GDM1 (cell line): ENCODE measurements at places on chromosomes 5 and 9.

- DNase-seq: no peak
Measured at GRCh38 chr9:95954940-95955339, 79.4 kb downstream of the ERCC6L2 start.

DNA sequence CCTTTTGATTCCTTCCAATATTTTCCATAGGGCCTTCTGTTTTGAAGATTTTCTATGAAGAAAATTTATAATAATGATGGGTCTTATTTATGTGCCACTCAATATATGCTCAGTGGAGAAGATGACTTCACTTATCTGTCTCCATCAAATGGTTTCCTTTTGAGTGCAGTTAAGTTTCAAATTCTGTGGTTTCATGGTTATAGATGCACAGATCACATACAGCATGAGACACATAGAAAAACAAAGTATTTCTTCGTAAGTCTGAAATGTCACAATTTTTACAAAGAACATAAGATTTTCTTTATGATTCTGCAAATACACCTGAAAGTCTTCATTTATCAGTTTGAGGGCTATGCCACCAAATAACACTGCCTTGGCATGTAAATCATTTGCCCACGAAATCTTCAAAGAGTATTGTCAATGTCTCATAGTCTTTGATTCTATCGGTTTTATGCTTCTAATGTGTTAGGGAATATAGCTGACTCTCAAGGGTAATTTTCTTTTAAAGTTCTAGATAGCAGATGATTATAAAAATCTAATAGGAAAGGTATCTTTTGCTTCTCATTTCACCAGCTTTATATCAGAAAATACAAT lies 14.1 kb downstream of the CFAP95 start:
- DNase-seq: no peak

- DNase-seq: no peak
Measured at GRCh38 chr9:116391306-116391900, 237.8 kb downstream of the PAPPA start.

DNA sequence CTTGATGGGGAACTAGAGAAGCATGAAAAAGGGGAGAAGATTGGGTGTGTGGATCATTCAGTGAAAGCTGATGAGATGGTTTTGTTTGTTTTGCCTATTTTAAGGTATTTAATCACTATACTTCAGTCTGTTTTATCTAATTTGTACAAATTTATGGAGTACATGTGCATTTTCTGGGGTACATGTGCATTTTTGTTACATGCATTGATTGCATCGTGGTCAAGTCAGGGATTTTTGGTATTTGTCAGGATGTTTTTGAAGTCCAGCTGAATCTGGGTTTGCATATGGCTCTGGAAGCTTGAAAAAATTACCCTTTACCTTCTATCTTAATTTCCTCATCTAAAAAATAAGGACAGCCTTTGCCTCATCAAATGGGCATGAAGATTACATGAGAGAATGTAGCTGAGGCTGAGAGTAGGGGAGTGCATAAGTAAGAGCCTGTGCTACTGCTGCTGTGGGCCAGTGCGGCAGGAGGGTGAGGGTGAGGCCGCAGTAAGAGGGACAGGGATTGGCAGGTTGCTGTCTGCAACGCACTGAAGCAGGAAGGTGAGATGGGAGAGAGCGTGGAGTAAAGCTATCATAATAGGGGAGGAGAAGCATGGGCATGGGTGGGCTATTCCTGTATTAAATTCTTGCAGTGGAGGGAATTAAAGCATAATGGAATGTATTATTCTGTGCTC lies 139.8 kb downstream of the NPR3 start:
- no peak for DNase-seq

GRCh38 chr5:19859020-19859419 lies 129.0 kb downstream of the CDH18 start:
- no peak for DNase-seq

DNA sequence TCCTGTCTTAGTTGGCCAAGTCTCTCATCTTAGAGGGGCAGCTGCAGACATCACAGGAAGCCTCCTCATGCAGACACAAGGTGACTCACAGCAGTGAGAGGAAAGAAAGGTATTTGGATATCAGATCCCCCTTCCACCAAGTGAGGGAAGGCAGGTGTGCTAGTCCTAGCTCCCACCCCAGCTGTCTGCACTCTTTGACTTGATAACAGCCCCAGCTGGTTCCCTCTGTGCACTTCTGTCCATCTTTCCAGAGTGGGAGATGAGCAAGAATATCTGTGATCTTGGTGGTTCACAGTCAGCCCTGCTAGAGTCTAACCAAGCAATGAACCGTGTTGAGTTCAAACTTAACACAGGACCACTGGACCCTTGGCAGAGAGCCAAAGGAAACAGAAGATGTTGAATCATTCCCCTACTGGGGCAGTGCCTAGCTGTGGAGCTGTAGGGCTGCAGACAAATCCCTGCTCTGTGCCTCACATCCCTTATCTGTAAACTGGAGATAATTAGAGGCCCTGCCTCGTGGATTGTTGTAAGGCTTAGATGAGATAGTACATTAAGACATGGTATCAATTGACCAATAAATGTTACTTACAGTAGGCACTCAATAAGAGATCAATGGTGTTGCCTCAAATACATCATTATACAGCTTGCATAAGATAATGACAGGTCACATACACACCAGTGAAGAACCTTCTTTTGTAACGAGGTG lies 39.1 kb downstream of the SH3RF2 start:
- no peak for DNase-seq

GRCh38 chr9:99451112-99451606 lies 229.1 kb downstream of the SEC61B start:
- DNase-seq: no peak

- no peak for DNase-seq
Measured at GRCh38 chr9:98523231-98523901, 185.4 kb downstream of the GABBR2 start.

- DNase-seq: no peak
Measured at GRCh38 chr5:174655351-174655750, 69.0 kb upstream of the MSX2 start.

- no peak for DNase-seq
Measured at GRCh38 chr9:135960411-135961276, 529 bp downstream of the UBAC1 start.

GRCh38 chr5:146137967-146138403 lies 32.6 kb upstream of the PLAC8L1 start:
- no peak for DNase-seq

DNA sequence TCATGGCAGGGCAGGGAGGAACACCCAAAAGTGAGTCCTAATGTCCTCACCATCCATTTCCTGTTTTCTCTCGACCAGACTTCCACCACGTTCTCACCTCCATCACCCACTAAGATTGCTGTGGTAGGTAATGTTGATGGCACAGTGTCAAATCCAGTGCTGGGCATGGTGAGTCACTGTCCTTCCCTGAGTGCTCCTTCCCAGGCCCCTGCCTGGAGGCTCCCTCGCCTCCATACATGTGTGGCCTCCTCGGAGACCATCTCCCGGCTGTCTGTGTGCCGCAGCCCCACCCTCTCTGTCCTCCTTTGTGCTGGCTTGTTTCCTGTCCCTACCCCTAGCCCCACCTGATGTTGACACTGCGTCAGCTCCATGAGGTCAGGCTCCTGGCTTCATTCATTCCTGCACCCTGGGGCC lies 177.5 kb downstream of the SYK start:
- no peak for DNase-seq

DNA sequence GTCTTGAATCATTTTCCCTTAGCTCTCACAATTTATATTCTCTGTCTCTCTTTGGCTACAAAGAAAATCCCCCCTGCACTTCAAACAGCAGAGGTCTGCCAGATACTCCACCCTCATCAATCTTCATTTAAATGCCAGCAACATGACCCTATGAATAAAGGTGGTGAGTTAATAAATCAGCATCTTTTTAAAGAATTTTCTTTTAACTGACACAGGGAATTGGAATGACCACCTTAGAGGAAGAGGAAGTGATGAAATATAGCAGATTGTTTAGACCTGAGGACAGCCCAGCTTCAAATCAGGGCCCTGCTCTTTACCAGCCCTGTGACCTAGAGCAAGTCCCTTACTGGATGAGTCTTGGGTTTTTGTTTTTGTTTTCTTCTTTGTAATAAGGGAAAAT lies 223.1 kb upstream of the PAPPA start:
- DNase-seq: no peak

DNA sequence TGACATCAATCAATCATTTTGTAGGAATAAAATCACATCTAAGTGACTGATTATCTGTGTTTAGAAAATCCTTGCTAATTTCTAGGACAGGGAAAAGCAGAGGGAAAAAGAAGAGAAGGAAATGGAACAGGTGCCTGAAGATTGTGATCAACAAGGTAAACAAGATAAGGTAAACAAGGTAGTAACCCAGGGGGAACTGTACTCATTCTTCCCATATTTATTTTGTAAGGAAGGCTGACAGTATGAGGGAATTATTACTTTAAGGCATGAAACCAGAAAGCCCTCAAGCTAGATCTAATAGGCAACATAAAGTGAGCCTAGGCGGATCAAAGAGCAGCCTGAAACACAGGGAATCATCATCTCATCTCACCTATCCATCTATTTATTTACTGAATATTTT lies 231.1 kb downstream of the MLLT3 start:
- no peak for DNase-seq

DNA sequence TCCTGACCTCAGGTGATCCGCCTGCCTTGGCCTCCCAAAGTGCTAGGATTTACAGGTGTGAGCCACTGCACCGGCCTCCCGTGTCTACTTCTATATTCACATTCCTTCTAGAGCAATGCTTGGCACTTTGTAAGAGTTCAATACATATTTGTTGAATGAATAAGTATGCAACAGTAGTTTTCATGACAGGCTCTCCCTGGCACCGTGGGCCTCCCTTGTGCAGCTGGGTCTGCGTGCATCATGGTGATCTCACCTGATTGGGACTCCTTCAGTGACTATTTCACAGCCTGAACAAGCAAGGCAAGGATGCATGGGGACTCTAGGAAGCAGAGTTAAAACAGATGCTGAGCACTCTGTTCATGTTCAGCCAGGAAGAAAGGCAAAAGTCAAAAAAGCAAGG lies 6.8 kb upstream of the ZBTB34 start:
- DNase-seq: no peak

DNA sequence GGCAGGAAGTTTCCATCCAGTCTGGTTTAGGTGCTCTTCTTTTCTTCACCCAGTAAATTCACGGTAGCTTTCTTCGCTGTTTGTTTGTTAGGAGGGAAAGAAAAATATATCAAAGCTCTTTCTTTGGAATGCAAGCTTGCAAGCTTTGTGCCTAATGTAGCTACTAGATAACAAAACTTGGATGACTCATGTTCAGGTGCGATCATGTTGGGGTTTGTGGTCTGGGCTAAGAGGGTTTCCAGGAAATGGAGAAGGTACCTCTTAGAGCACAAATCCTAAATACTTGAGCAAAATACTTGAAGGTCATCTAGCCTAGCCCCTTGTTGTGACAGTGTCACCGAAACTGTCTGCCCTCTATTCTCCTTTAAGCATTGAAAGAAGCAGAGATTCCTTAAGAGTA lies 17.7 kb downstream of the SRP19 start:
- no peak for DNase-seq

DNA sequence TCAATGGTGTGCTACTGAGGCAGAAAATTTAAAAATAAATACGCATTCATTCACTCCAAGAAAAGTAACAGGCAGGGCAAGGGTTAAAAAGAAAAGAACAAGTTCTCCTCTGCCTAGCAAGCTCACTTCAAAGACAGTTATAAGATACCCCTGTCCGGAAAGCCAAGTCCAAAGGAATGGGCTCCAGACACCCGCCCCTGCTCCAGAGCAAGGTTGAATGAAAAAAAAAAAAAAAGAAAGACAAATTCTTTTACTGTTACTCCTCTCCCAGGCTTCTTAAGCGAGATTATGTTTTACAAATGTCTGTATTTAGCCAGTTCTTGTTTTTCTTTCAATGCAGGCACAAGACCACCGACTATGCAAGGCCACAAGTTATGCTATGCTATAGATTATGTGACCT lies 9.1 kb upstream of the ANXA2R start:
- no peak for DNase-seq

DNA sequence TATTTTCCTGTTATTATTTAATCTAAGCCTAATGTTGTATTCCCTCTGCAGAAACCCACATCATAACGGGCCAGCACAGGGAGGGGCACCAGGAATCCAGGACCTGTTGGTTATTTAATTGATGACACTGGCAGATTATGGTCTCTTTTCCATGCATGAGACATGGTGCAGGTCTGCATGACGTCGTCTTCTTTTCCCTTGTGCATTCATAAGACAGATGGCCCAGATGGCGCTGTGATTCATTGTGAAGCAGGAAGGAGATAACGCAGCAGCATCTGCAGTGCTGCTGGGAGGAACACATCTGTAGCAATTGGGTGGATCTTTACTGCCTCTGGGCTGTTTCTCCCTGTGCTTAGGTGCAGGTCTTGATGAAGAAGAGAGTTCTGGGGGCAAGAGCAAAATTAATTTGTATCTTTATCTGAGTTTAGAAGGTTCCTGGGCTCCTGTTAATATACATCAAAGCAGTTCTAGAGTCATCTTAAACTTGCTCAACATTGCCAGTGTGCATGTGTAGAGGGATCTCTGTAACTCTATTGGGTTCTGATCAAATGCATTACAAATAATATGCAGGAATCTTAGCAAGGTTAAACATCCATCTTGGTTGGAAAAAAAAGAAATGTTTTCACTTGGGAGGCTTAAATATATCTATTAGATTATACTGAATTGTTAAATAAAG lies 176.1 kb downstream of the PCSK1 start:
- no peak for DNase-seq

- no peak for DNase-seq
Measured at GRCh38 chr5:94440015-94440414, 178.4 kb downstream of the KIAA0825 start.

- no peak for DNase-seq
Measured at GRCh38 chr9:138072897-138073296, 195.3 kb downstream of the CACNA1B start.

- DNase-seq: no peak
Measured at GRCh38 chr5:76816110-76816831, 2.6 kb upstream of the F2RL1 start.

DNA sequence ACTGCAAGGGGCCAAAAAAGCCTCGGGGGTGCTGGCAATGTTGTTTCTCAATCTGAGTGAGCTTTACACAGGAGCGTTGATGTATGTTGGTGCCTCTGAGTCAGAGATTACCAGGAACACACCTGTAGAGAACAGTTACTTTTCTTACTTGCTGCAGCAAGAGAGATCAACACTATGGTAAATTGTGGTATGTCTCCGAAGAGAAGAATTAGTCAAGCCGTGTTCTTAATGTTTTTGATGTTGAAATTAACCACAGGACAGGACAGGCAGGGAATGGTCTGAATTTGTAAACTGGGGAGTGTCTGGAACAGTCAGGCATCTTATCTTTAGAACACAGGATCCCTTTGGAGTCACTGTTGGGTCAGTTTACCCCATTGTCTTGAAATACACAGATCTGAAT lies 285.7 kb downstream of the DNAH5 start:
- DNase-seq: no peak

DNA sequence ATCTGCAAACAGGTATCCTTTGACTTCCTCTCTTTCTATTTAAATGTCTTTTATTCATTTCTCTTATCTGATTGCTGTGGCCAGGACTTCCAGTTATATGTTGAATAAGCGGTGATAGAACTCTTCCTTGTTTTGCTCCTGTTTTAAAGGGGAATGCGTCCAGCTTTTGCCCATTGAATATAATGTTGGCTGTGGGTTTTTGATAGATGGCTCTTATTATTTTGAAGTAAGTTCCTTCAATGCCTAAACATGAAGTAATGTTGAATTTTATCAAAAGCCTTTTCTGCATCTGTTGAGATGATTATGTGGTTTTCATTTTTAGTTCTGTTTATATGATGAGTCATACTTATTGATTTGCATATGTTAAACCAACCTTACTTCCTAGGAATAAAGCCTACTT lies 300.5 kb upstream of the CTNND2 start:
- DNase-seq: no peak
